Activated T-cell treated with anti-CD3 and anti-CD28 coated beads, Interleukin-2, amount 50 U/mL, for 24 hours (primary cell): ENCODE measurements at places on chromosomes 1 and 21.

GRCh38 chr1:193183019-193183627 is 3.3 kb downstream of the B3GALT2 start:
- no peak for DNase-seq

DNA sequence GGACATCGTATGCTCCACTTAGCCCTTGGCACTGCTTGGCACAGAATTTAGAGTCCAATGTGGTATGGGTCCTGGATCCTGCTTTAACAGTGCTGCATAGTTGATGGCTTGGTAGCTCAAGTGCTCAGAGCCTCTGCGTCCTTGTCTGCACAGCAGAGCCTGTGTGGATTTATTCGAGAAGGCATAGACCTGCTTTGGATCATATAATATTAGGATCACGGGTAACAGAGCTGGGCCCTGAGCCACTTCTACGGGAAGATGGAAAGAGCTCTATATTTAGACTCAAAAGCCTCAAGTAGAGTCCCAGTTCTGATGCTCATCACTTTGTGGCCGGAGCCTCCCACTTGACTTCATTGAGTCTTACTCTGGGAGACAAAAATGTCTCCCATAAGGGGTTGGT is 164.4 kb upstream of the EDN2 start:
- DNase-seq, result no peak

DNA sequence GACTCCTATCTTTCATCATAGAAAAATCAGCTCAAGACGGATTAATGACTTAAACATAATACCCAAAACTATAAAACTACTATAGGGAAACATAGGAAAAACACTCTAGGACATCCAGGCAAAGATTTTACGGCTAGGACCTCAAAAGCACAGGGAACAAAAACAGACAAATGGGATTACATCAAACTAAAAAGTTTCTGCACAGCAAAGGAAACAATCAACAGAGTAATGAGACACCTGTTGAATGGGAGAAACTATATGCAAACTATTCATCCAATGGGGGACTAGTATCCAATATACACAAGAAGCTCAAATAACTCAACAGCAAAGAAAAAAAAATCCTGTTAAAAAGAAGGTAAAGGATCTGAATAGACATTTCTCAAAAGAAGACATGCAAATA is 18.6 kb downstream of the NSL1 start:
- DNase-seq, result no peak

GRCh38 chr1:160251687-160252526 is 10.4 kb downstream of the DCAF8 start:
- peak; percentile 40 for DNase-seq

DNA sequence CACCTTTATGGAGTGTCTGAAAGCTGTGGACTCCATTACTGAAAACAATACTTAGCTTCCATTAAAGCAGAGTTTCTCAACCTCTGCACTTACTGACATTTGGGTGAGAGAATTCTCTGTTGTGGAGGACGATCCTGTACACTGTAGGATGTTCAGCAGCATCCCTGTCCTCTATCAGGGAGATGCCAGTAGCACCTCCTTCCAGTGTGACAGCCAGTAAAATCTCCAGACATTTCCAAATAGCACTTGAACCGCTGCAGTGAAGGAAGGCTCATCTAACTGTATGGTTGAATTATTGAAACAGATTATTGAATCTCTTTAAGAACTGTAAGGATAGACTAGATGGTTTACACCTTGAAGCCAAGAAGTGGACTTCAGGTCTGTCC is 3.1 kb downstream of the PRDM2 start:
- DNase-seq, result no peak

DNA sequence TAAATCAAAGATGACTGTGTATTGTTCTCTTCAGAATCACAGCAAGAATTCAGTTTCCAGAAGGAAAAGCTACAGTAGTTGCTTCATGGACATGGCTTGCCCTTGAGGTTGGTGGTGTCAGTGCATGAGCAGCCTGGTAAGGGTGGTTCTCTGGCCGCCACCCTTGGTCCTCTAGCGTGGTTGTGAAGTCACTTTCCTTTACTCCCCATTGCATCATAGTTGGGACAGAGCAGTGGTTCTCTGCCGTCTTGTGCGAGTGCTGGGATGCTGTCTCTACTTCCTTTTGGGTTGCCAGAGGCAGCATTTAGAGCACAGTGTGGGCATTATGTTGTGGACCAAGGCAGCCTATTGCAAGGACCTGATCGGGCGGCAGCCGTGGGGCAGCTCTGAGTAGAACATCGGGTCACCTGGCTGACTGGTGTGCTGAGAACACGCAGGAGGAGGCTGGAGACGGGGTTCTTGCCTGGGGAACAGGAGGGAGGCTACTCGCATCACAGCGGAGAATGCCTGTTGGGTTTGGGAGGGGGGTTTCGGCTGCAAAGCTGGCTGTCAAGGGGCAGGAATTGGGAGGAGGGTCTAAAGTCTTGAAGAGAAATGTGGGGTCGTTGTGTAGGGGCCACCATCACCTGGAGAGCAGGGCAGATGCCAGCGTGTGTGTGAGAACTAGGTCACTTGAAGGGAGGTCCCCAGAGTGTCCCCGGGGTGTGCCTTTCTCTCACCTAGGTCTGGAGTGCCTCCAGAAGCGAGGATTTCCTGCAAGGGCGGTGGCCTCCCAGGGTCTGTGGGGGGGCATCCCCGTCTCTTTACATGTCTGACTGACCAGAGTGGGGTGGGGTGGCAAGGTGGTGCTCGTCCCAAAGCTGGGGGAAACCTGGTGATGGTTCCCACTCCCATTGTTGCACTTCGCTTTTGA is 6.3 kb downstream of the ARF1 start:
- DNase-seq, result peak; percentile 29

GRCh38 chr1:155174324-155175280 is 953 bp downstream of the TRIM46 start:
- peak; percentile 71 for DNase-seq

DNA sequence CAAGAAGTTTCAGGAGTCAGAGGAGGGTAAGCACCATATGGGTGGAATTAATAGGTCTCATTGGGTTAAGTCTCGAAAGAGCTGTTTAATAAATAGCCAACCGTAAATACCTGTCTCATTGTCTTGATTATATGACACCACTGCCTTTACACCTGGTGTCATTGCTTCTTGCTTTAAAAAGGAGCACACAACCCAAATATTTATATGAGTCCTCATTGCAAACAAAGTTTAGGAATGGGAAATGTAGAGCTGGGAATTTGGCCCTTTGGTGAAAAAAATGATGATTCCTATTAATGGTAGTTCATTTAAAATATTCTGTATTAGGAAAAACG is 2.1 kb downstream of the BACH1 start:
- DNase-seq, result no peak

DNA sequence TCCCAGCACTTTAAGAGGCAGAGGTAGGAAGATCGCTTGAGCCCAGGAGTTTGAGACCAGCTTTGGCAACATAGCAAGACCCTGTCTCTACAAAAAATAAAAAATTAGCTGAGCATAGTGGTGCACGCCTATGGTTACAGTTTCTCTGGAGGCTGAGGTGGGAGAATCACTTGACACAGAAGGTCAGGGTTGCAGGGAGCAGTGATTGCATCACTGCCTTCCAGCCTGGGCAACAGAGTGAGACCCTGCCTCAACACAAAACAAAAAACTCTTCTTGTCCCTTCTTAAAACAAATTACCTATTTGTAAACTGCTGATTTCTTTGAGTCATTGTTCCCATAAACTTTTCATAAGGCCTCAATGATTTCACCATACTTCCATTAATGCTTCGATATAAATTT is 18.7 kb downstream of the PRKAA2 start:
- DNase-seq, result no peak

- DNase-seq, result no peak
These were observed 3.3 kb upstream of the LGALS8 start for GRCh38 chr1:236520445-236521005.

DNA sequence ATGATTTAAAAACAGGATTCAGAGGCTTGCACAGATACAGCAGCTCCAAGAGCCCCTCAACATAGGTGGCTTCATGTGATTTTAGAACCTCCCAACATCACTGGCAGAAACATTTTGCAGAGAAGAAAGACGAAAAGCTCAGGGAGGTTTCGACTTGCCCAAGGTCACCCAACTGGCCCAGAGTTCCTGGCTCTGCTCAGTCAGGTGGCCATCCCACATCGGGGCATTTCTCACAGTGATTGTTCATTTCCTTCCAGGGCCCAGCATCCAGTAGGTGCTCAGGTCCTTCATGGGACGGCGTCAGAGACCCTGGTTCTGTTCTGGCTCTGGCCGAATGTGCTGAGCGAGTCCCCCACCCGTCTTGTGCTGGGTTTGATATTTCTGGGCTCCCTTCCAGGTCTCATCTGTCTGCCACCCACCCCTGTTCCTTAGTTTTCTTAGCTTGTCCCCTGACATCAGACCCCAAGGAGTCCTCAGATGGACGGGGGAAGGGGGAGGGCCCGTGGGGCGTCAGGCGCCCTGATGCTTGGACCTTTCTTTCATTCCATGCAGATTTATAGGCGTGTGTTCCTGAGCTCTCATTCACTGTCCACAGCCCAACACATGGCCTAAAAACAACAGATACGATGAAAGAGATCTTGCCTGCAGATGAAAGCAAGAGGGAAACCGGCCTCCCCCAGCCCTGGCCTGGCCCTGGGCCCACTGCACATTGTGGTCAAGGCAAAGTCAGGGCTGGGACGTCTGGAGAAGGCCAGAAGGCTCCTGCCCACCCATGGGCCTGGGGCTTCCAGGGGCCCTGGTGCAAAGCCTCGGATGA is 123.1 kb upstream of the ZBTB40 start:
- no peak for DNase-seq

- DNase-seq, result no peak
These were observed 54.3 kb downstream of the NGF start for GRCh38 chr1:115283681-115284146.

GRCh38 chr1:25971066-25971810 is 26.6 kb downstream of the PAFAH2 start:
- peak; percentile 38 for DNase-seq

- no peak for DNase-seq
These were observed 14.4 kb downstream of the THEMIS2 start for GRCh38 chr1:27886744-27887143.

DNA sequence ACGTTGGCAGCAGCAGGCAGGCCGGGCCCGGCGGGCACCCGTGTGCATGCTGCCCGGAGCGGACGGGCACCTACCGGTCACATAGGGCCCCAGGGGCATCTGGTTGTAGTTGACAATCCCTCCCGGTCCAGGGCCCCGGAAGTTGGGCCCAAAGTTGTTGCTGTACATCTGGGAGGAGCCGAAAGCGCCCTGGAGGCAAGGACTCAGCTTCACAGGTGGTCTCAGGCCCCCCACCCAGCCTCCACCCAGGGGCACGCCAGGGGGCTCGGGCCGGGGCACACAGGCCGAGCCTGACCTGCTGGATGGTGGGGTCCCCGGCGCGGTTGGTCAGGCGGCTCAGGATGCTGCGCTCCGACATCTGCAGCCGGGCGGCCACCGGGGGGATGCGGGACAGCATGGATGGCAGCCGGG is 60.6 kb downstream of the KCNAB2 start:
- no peak for DNase-seq

DNA sequence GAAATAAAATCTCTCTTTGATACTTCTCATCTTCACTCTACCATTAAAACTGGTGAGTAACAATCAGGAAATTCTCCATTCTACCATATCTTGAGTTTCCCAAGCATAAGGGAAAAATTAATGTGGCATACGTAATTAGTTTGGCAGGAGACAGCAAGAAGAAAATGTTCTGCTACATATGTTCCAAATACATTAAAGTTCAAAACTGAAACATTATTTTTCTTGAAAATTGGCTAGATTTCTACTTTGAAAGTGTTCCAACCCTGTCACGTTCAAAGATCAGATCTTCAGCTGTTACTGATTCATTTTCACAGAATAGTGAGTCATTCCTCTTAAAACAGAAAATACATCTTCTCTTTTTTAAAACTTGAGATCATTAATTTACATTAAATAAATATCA is 48.5 kb downstream of the PIGK start:
- DNase-seq, result no peak

DNA sequence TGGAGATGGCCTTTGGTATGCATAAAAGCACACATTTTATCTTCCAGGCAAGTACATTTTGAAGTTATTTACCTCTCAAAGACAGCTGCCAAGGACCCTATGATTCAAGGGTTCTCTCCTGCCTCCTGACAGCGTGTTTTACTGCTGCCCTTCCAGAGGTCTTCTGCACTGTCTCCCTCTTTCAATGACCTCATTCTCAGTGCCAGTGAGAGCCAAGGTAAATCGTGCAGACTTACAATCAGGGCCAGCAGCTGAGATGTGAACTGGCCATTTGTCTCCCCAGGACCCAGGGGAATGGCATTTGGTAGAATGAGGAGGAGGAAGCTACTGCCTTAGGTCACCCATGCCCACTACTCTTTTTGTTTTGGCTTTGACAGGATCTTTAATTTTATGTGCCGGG is 84.2 kb upstream of the FGGY start:
- no peak for DNase-seq

- DNase-seq, result no peak
These were observed 160.5 kb upstream of the HMCN1 start for GRCh38 chr1:185573677-185574076.

- DNase-seq, result no peak
These were observed 82.6 kb downstream of the NENF start for GRCh38 chr1:212515329-212515760.

DNA sequence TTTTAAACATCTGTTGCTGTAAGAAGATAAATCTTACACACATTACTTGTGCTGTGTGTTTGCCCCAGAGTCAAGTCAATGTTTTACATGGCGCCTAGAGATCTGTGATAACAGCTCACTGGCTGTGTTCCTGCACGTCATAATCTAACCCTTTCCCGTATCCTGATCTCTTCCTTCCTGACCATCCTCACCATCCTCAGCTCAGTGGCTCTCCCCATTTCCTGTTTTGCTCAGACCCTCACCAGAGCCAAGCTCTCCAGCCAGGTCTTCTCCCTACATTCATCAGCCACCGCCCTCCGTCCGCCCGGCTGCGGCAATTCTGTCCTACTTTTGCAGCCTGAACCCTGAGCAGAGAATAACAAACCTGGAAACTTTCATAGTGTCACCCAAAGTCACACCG is 824.7 kb downstream of the USP25 start:
- DNase-seq, result no peak

GRCh38 chr1:23868557-23869016 is 497 bp upstream of the FUCA1 start:
- no peak for DNase-seq

DNA sequence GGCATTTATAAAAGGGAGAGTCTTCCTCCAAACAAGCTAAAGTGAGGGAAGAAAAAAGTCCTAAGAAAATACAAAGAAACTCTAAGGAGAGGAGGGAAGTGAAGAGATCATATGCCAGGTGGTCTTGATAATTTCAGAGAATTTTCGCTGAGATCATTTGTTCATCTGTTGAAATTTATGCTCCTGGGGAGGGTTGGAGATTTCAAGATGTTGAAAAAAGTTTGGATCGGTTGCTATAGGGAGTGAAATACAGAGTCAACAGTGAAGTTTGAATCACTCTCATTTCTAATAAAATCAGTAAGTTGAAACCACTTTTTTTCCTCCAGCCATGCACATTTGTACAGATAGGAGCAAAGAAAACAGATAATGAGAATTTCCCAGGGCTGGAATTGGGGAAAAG is 299.1 kb upstream of the ADAMTS5 start:
- DNase-seq, result no peak

GRCh38 chr1:36650200-36651065 is 167.7 kb upstream of the CSF3R start:
- DNase-seq, result peak; percentile 78
